T-helper 17 cell (primary cell): ENCODE measurements at places on chromosomes 5 and 9. TPM values are rescaled to one million over a fixed set of nuclear protein-coding genes. Genes with fewer than 3 reads are reported as not detected.

STPG3 gene
- total RNA-seq = 0.62 TPM

- peaks cover 58% of the 10 kb centered on the region for H3K27me3 ChIP-seq
- no peak overlapping the region for H3K27ac ChIP-seq
- peaks cover 2% of the 10 kb centered on the region for H3K36me3 ChIP-seq
- H3K4me3 ChIP-seq = no peak overlapping the region
Measured at GRCh38 chr9:21754741-21755140, 47.7 kb upstream of the MTAP start.

- H3K4me3 ChIP-seq = no peak overlapping the region
- no peak overlapping the region for H3K27ac ChIP-seq
Measured at GRCh38 chr9:37328556-37329227, 93.8 kb upstream of the GRHPR start.

HSD17B4 gene
- total RNA-seq = 38.6 TPM

KIF4B gene
- not detected for total RNA-seq

- H3K36me3 ChIP-seq = peaks cover 6% of the 10 kb centered on the region
- no peak for DNase-seq
- peaks cover 6% of the 10 kb centered on the region for H3K4me1 ChIP-seq
- H3K27ac ChIP-seq = no peak overlapping the region
Measured at GRCh38 chr5:64688391-64688790, 1.9 kb upstream of the SHISAL2B start.

DNA sequence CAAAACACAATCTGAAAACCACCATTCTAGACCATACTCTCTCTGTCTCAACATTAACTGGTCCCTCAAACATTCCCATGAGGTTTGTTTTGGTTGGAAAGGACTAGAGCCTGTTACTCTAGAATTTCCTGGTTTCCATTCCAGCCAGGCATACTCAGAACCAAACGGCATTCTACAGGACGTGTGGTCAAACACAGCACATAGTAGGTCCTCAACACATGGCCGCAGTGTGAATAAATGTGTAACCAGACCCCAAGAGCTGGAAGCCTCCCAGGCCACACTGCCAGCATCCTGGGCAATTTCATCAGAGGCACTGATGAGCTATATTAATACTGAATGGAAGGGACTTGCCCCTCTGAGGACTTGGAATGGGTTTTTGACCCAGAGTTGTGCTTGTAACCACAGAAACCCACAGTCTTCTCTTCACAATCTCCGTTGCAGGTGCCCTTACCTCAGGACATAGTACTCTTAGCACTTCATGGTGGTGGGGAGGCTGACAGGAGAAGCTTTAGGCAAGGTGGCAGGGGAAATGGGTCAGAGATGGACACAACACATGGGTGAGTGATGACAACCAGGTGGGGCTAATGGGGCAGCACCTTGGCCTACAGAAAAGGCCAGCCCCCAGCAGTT lies 66.0 kb downstream of the ZNF366 start:
- no peaks in the 10 kb centered on the region for H3K4me1 ChIP-seq
- H3K36me3 ChIP-seq = no peaks in the 10 kb centered on the region
- H3K27me3 ChIP-seq = peaks cover 12% of the 10 kb centered on the region
- H3K4me3 ChIP-seq = no peak overlapping the region
- H3K27ac ChIP-seq = no peak overlapping the region

CNTFR gene
- total RNA-seq = not detected

DNA sequence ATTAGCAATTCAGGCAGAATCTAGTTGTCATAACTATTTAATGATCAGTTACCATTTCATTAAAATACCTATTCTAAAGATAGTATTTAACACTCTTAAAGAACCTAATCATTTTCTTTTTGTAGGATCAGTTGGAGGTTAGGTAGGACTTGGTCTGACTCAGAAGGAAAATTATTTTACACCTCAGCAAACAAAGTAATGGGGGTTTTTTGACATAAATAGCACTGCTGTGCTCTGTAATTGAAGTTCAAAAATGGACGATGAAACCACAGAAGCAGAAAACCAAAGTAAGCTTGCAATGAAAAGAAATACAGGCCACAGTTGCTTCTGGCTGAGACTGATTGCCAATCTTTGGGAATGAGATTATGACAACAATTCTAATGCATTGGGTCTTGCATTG lies 187.0 kb upstream of the TRPM3 start:
- no peaks in the 10 kb centered on the region for H3K36me3 ChIP-seq
- H3K27ac ChIP-seq = no peak overlapping the region
- no peak overlapping the region for H3K4me3 ChIP-seq
- no peaks in the 10 kb centered on the region for H3K27me3 ChIP-seq

GRCh38 chr9:70478963-70479641 lies 64.6 kb upstream of the KLF9 start:
- H3K27me3 ChIP-seq = peaks cover 12% of the 10 kb centered on the region
- DNase-seq = no peak
- H3K4me1 ChIP-seq = peaks cover 2% of the 10 kb centered on the region
- no peak overlapping the region for H3K4me3 ChIP-seq

GRCh38 chr5:105392710-105393149 lies 1830.1 kb upstream of the NUDT12 start:
- H3K27ac ChIP-seq = no peak overlapping the region
- DNase-seq = no peak
- H3K4me1 ChIP-seq = no peaks in the 10 kb centered on the region
- H3K36me3 ChIP-seq = no peaks in the 10 kb centered on the region
- no peak overlapping the region for H3K4me3 ChIP-seq

DNA sequence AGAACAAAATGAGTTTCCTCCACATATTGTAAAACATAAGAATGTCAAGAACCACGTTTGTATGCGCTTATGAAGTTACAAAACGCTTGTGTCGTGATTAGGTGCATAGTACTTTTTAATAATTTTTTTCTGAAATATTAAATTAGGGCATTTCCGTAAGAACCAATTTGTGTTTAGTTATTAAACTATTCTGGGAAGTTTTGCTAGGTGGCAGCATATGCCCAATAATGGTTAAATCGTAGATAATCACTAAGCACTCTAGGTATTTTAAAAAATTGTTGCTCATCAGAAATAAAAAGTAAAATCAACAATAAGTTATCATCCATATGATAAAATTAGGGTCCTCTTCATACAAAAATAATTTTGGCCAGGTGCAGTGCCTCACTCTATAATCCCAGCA lies 5.4 kb downstream of the SRFBP1 start:
- H3K27ac ChIP-seq = no peak overlapping the region
- DNase-seq = no peak
- H3K4me1 ChIP-seq = peaks cover 40% of the 10 kb centered on the region
- H3K27me3 ChIP-seq = no peaks in the 10 kb centered on the region
- peaks cover 5% of the 10 kb centered on the region for H3K36me3 ChIP-seq
- no peak overlapping the region for H3K4me3 ChIP-seq

MEGF10 gene
- total RNA-seq = not detected

- H3K4me1 ChIP-seq = peaks cover 31% of the 10 kb centered on the region
- no peaks in the 10 kb centered on the region for H3K27me3 ChIP-seq
Measured at GRCh38 chr5:143025971-143026370, 255.8 kb downstream of the ARHGAP26 start.

BNC2 gene
- not detected for total RNA-seq

OBP2A gene
- not detected for total RNA-seq

PCDHGB3 gene
- 0.32 TPM for total RNA-seq

DNA sequence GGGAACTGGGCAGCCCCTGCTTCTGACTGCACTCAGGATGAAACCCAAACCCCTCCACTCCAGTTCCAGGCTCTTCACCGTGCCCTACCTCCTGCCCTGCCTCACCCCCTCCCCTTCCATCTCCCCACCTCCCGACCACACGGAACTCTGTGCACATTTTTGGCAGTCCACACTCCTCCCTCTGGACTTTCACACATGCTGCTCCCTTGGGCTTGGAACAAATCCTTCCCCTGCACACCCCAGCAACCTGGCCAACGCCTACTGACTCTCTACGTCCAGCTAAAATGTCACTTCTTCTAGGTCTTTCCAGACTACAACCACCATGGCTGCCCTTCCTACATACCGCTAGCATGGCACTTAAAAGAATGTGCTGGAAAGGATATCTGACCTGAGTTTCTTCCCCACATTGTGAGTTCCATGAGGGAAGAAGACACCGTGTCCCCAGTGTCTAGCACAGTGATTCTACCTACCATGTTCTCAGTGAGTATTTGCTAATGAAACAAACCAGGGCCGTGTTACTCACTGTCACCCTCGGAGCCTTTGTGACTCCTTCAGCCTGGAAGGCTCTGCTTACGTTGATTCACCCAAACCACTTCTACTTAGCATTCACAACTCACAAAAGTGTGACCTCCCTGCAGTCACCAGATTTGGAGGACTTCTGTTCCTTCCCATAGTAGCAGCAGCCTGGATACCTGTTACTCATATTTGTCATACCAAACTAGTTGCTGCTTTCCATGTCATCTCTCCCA lies 18.7 kb downstream of the RETREG1 start:
- H3K36me3 ChIP-seq = peaks cover 10% of the 10 kb centered on the region
- peaks cover 54% of the 10 kb centered on the region for H3K4me1 ChIP-seq
- peak overlapping the region; percentile 66 for H3K27ac ChIP-seq
- H3K27me3 ChIP-seq = no peaks in the 10 kb centered on the region
- DNase-seq = no peak

- no peaks in the 10 kb centered on the region for H3K4me1 ChIP-seq
- H3K36me3 ChIP-seq = no peaks in the 10 kb centered on the region
- no peak overlapping the region for H3K4me3 ChIP-seq
- no peak overlapping the region for H3K27ac ChIP-seq
- DNase-seq = no peak
Measured at GRCh38 chr5:21810737-21811316, 1042.3 kb downstream of the CDH12 start.

- H3K27me3 ChIP-seq = peaks cover 14% of the 10 kb centered on the region
- H3K27ac ChIP-seq = no peak overlapping the region
- no peaks in the 10 kb centered on the region for H3K36me3 ChIP-seq
- DNase-seq = no peak
- H3K4me3 ChIP-seq = no peak overlapping the region
Measured at GRCh38 chr5:169411786-169412430, 111.0 kb upstream of the SLIT3 start.

- H3K27me3 ChIP-seq = peaks cover 85% of the 10 kb centered on the region
- H3K36me3 ChIP-seq = peaks cover 9% of the 10 kb centered on the region
- peaks cover 33% of the 10 kb centered on the region for H3K4me1 ChIP-seq
- peak overlapping the region; percentile 67 for H3K4me3 ChIP-seq
Measured at GRCh38 chr9:77018058-77018968, 1.1 kb upstream of the FOXB2 start.

GRCh38 chr9:132147331-132147730 lies 14.5 kb upstream of the NTNG2 start:
- H3K36me3 ChIP-seq = peaks cover 6% of the 10 kb centered on the region
- no peak overlapping the region for H3K27ac ChIP-seq
- DNase-seq = no peak
- H3K4me1 ChIP-seq = peaks cover 5% of the 10 kb centered on the region
- H3K27me3 ChIP-seq = peaks cover 84% of the 10 kb centered on the region

GRCh38 chr9:122800066-122801060 lies at the start of gene OR1K1:
Gene OR1K1 (plus strand): TSS chr9:122800123. CDS start chr9:122800123, 0 bp downstream.
- DNase-seq = no peak
- no peak within 1 kb of the TSS for H3K27ac ChIP-seq
- H3K27me3 ChIP-seq = no peaks in the 10 kb centered on the region

REEP2 gene
- total RNA-seq = 0.40 TPM

PDZD2 gene
- total RNA-seq = 3.0 TPM

DNA sequence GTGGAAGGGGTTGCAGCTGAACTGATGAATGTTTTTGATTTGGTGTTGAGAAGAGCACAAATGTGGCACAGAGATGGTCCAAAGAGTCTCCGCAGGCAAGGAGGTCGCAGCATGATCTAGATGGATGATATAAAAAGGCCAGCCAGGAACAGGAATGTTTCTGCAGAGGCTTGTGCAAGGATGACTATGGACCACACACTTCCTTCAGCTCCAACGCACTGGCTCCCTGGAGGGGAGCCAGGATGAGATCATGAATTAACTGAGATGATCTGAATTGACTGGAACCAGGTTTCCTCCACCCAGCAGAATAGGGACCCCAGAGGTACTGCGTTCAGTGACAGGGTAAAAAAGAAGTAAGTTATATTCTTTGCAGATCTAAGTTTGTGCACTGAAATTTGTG lies 89.0 kb downstream of the ARSB start:
- H3K4me3 ChIP-seq = no peak overlapping the region
- no peak overlapping the region for H3K27ac ChIP-seq
- DNase-seq = no peak
- peaks cover 6% of the 10 kb centered on the region for H3K36me3 ChIP-seq

- peaks cover 55% of the 10 kb centered on the region for H3K4me1 ChIP-seq
- peak overlapping the region; percentile 98 for H3K4me3 ChIP-seq
- H3K27ac ChIP-seq = peak overlapping the region; percentile 99
- no peak for DNase-seq
Measured at GRCh38 chr9:99222416-99223270, 561 bp downstream of the SEC61B start.

- no peak for DNase-seq
- H3K4me3 ChIP-seq = no peak overlapping the region
- H3K4me1 ChIP-seq = peaks cover 5% of the 10 kb centered on the region
- H3K27ac ChIP-seq = no peak overlapping the region
Measured at GRCh38 chr5:158686214-158686613, 413.5 kb downstream of the EBF1 start.

DNA sequence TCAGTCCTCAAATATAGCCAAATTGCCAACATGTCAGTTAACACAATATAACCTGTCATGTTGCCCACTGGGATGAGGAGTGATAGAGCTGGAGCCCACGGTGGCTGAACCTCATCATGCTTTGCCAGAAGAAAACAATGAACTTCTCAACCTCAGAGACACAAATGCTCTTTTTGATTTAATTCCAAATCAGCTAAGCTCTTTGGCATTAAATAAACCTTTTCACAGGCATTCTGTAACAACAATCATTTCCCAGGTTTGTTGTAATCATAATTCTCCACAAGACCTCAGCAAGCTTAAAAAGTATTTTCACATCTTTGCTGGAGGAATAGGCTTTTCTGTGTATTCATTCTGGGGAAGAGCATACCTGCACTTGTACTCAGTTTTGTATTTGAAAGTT lies 830.9 kb downstream of the MAT2B start:
- H3K4me1 ChIP-seq = no peaks in the 10 kb centered on the region
- no peak overlapping the region for H3K27ac ChIP-seq
- no peaks in the 10 kb centered on the region for H3K36me3 ChIP-seq
- H3K27me3 ChIP-seq = no peaks in the 10 kb centered on the region

ANKRD33B gene
- total RNA-seq = 13.9 TPM

- H3K27ac ChIP-seq = no peak overlapping the region
- H3K36me3 ChIP-seq = no peaks in the 10 kb centered on the region
- H3K27me3 ChIP-seq = peaks cover 16% of the 10 kb centered on the region
- H3K4me3 ChIP-seq = no peak overlapping the region
Measured at GRCh38 chr5:59380350-59380951, 513.1 kb downstream of the PDE4D start.
